Activated CD8-positive, alpha-beta memory T cell treated with anti-CD3 and anti-CD28 coated beads for 24 hours (primary cell): ENCODE measurements at places on chromosomes 5 and 9.

DNA sequence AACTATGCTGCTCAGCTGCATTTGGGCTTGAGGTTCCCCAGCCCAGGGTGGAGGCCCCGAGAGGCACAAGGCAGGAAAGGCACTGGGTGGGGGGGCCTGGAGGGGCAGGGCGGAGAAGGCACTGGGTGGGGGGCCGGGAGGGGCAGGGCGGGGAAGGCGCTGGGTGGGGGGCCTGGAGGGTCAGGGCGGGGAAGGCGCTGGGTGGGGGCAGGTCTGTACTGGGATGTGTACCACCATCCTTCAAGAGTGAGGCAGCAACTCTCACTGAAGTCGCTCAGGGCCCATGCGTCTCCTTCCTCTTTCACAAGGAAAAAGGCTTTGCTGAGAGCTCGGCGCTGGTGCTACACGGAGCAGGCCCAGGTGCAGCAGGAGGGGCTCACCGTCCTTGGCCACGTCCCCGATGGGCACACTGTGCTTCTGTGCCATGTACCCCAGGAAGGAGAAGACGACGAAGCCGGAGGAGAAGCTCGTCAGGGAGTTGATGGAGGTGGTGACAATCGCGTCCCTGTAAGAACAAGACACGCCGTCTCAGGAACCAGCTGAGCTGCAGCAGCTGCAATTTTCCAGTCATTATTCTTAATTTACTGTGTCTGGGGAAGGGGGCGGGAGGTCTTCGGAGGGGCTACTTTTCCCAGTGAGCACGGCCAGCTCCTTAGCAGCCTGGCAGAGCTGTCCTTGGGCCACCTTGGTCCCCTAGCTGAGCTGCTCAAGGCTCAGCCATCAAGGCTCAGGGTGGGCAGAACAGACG lies 30.8 kb downstream of the SLC6A3 start:
- no peak for DNase-seq

DNA sequence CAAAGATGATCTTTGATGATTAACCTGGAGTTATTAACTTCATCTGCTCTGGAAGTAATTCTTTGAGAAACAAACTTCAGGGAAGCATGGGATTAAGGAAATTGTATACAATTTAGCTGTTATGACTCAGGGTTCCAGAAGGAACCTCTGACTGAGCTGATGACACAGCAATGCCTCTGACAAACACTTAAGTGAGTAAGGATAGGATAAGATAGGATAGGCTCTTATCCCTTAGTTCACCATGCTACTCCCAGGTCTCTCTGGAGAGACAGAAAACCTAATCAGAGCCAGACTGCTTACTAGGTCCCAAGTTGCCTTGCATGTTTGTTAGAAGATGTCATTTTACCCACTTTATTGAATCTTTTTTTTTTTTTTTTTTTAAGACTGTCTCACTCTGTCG lies 12.6 kb upstream of the TMEM38B start:
- no peak for DNase-seq

GRCh38 chr5:35127006-35127405 lies 79.3 kb upstream of the AGXT2 start:
- no peak for DNase-seq

DNA sequence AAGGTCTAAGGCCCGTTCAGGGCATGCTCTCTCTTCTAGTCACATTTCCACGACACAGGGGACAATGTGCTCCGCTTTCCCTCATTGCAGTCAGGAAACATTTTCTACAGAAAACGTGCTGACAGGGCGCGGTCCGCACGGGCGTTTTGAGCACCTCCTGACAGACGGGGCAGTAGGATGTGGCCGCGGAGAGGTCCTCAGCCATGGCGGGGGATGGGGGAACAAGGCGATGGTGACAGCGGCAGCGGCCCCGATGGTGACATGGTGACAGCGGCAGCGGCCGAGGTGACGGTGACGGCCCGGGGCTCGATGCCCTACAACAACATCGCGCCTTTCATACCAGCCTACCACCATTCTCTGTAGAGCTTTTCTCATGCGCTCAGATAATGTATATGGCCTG lies 4.1 kb downstream of the PLPP1 start:
- no peak for DNase-seq

DNA sequence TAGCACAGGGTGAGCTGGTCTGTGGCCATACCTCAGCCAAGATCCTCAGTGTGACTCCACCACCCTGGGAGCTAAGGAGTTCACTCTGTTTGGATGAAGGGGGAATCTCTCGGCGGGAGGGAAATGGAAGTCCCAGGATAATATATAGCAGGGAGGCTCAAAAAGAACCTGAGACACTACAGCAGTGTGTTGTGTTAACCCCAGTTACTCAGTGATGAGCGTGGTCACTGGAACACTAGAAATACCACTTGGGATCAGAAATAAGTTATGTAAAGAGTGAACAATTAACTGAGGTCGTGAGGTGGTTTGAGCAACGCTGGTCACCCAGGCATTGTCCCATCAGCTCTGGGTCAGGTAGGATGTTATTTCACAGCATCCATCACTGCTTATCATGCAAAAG lies 59.3 kb upstream of the ADAMTS16 start:
- DNase-seq: no peak

- DNase-seq: no peak
These were observed 42.1 kb downstream of the CACNA1B start for GRCh38 chr9:137919649-137920141.

DNA sequence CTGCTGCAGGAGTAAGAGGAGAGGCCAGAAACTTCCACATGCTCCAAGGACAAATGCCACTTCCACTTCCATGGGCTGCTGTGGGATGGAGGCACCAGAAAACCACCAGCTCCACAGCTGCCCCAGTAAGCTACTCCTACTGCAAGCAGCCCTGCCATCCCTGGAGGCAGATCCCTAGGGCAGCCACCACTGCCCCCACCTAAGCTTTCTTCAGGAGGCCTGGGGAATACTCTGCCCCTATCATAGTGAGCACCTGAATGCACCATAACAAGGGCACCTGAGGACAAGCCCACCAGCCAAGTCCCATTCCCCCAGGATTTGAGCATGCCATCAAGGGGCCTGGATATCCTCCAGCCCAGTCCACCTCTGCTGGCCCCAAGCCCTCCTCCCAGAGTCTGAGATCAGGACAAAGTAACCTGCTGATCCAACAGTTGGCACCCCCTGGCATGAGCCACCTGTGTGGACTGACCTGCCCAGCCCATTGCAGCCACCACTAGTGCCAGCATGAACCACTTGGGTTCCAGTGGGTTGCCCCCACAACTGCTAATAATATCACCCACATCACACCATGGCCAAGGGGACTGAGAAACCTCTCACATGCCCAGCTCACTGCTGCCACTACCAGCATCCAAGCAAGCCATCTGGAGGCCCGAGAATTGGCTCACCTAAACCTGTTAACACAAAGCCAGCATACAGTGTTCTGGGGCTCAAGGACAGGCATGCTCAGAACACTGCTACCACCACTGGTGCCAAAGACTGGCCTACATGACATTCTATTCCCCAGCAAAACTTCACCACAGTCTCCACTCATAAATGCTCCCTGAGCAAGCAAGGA lies 480.1 kb downstream of the CDH12 start:
- no peak for DNase-seq

DNA sequence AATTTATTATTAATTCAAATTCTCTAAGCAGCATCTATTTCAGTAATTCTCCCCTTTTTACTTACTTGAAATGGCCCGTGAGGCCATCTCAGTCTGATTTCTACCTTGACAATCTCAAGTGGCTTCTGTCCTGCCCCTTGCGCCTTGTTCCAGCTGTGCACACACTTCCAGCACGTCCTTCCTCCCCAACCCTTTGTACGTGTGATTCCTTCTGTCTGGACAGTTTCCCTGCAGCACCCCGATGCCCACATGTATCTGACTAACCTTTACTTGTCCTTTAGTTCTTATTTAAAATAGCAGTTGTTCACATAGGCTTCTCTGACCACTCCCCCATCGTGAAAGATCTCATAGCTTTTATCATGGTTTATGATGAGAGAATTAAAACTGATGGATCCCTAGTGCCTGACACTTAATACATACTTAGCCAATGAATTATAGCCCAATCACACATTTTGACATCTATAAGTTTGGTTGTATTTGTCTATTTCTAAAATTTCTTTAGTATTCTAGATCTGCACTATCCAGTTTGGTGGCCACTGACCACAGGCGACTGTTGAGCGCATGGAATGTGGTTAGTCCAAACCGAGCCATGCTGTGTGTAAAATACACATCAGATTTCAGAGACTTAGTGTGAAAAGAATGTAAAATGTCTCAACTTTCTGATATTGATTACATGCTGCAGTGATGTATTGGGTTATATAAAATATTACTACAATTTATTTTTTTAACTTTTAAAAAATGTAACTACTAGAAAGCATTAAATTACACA lies 14.3 kb downstream of the ZBTB34 start:
- no peak for DNase-seq

- no peak for DNase-seq
These were observed 31.2 kb upstream of the CDK5RAP2 start for GRCh38 chr9:120610975-120611689.

- no peak for DNase-seq
These were observed 37.4 kb downstream of the PIK3R1 start for GRCh38 chr5:68252673-68253623.

GRCh38 chr5:93874080-93874479 lies 132.7 kb upstream of the POU5F2 start:
- DNase-seq: no peak

- DNase-seq: no peak
These were observed 95.2 kb downstream of the ALDH1A1 start for GRCh38 chr9:72857624-72857996.

DNA sequence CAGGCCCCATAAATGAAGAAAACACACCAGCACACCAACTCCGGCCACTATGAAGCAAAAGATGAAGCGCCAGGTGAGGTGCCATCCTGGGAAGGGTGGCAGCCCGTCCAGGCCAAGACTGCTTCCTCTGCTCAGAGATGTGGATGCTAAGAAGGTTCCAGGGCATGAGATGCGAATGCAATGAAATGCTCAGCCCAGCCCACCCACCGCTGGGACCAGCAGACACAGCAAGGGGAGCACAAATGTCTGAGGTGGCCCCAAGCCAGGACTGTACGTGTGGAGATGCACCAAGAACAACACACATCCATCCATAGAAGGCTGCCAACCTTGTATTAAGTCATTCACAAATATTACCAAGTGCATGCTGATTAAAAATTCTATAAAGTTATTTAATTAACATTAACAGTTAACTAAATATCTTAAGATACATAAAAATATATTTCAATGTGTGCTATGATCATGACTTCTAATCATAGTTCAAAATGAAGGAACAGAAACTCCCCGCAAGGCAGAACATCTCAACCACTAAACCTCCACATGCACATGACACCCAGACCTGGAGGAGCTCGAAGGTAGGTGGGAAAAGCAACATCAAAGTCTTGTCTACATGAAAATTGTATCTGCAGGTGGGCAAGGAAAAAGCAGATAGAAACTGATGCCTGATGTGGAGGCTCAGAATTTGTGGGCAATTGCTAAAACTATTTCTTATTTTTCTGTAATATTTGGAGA lies 43.7 kb downstream of the BICD2 start:
- DNase-seq: no peak

DNA sequence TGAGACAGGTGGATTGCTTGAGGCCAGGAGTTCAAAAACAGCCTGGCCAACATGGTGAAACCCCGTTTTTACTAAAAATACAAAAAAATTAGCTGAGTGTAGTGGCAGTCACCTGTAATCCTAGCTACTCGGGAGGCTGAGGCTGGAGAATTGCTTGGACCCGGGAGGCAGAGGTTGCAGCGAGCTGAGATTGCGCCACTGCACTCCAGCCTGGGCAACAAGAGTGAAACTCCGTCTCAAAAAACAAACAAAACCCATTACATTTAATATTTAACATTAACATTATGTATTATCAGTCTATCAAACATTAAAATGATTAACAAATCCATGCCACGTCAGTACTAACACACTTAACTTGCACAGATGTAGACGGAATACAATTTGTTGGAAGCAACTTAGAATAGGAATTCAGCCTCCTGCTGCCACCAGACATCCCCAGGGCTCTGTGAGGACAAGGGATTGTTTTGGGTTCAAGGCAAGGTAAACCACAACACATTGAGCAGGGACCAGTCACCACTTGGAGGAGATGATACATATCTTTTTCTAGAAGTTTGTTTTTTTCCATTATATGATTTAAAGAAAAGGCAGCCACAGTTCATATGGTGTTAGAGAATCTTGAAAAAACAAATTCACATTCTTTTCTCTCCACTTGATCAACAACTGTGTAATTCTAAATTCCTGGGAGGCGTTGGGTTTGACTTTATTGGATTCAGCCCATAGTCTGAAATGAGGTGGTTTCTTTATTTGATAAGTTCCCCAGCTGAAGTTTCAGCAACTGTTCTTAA lies 104.1 kb upstream of the BASP1 start:
- no peak for DNase-seq

GRCh38 chr9:130268521-130269211 lies 3.1 kb downstream of the HMCN2 start:
- DNase-seq: peak; percentile 51

GRCh38 chr5:174245516-174246075 lies 200.1 kb downstream of the NSG2 start:
- no peak for DNase-seq

DNA sequence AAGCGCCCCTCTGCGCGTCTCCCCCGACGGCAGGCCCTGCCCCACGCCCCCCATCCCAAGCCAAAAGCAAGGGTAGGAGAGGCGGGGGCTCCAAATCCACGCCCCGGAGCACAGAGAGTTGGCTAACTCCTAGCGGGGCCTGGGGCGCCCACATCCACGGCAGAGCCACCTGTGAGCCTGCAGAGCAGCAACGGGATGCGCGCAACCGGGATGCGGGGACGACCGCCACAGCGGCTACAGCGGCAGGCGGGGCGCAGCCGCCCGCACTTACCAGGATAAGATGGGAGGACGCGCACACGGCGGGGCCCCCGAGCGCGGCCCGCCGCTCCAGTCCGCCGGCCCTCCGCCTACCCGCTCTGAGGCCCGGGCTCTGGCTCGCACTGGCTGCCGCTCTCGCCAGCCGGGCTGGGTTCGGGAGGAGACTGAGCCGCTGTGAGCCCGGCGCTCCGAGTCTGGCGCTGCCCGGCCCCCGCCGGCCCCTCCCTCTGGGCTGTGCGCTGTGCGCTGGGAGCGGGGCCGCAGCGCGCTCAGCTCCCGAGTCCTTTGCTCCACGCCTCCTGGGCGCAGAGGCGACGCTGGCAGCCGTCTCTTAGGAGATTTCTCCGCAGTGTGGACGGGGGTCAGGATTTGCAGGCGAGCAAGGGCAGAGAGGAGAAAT lies at the start of gene SLC24A2:
Gene SLC24A2 (minus strand): TSS at position 424 of the 658 bp plus-strand sequence.
- no peak for DNase-seq

DNA sequence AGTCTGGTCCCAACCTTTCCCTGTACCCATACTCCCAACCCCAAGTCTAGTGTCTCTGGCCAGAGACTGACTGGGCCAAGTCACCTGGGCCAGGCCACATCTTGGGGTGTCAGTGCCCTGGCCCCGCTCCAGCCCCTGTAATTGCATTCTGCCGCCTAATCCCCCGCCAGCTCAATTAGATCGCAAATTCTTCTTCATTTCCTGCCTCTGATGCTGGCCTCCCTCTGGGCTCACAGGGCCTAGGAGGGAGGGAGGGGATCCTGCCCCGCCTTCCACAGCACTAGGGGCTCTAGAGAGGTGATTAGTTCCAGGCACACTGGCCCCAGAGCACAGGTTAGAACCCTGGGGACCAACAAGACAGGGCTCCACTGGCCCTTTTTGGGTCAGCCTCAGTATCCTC lies 5.5 kb downstream of the CXXC5 start:
- DNase-seq: no peak
